ENCODE measurements at places on chromosomes 5 and 9.

GRCh38 chr9:128825923-128826700, 3.5 kb downstream of the SPOUT1 start:
- no peak for DNase-seq

DNA sequence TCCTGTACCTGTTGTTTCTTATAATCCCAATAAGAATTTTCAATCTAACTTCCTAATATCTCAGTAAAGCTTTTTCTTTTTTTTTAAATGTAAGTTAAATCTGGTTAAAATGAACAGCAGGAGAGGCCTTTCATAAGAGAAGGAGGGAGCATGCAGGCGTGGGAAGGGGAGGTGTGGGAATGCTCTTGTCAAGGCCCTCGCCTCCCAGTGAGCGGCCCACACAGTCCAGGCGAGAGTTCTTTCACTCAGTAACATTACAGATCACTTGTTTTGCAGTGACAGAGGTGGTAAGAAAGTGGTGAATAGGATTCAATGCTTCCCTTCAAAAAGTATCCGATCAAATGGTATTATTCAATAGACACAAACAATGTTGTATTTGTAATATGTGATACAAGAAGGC, 125.0 kb downstream of the EPB41L4A start:
- DNase-seq, result no peak

GRCh38 chr9:103900466-103900865, 193.6 kb upstream of the SMC2 start:
- no peak for DNase-seq

DNA sequence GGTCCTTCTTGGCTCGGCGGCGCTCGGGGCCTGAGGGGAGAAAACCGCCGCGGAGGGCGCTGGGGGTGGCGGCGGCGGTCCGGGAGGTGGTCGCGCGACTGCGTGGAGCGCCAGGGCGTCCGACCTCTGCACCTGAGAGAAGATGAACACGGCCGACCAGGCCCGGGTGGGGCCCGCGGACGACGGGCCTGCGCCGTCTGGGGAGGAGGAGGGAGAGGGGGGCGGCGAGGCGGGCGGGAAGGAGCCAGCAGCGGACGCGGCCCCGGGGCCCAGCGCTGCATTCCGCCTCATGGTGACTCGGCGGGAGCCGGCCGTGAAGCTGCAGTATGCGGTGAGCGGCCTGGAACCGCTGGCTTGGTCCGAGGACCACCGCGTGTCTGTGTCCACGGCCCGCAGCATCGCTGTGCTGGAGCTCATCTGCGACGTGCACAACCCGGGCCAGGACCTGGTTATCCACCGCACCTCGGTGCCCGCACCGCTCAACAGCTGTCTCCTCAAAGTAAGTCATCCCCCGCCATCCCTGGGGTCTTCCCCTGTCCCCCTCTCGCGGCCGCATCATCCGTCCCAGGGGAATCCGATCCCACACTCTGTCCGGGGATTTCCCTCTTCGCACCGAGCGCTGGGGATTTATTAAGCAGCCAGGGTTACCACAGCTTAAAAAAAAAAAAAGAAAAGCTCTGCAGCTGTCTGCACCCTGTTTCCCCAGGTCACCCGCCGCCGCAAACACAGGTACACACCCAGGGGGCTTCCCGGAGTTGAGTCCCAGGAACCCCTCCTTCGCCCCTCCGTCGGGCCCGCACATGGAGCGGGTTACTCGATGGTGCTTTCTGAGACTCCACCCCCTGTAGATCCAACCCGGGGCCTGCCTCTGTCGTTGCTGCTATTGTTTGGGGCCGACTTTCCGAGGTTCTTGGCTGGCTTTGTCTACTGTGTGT, at the start of gene GTF3C4:
GTF3C4 (plus strand) TSS at position 8 of the 935 bp plus-strand sequence; CDS start at position 143, 135 bp downstream.
- DNase-seq, result no peak

DNA sequence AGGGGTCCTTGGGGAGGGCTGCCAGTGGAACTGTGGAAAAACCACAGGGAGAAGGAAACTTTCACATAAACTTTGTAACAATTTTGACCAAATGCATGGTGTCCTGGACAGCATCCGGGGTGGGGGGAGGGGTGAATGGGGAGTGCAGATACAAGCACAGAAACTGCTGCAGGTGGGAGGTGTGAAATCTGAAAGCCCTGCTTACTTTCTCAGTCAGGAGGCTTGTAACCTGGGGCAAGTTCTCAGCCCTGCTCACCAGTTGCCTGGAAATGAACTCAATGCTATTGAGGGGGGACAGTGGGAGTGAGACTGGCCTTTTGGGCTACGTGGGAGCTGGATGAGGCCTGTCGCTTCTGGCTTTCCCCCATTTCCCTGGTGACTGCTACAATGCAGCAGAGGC, 694.5 kb upstream of the ZNF608 start:
- DNase-seq, result no peak

GRCh38 chr5:110623874-110624273, 102.6 kb downstream of the TMEM232 start:
- DNase-seq, result no peak

- no peak for DNase-seq
Measured at GRCh38 chr9:131271506-131271931, 4.8 kb downstream of the FAM78A start.

GRCh38 chr5:109614301-109614700, 75.4 kb upstream of the MAN2A1 start:
- DNase-seq, result no peak

GRCh38 chr9:87327575-87328125, 170.0 kb upstream of the DAPK1 start:
- no peak for DNase-seq

DNA sequence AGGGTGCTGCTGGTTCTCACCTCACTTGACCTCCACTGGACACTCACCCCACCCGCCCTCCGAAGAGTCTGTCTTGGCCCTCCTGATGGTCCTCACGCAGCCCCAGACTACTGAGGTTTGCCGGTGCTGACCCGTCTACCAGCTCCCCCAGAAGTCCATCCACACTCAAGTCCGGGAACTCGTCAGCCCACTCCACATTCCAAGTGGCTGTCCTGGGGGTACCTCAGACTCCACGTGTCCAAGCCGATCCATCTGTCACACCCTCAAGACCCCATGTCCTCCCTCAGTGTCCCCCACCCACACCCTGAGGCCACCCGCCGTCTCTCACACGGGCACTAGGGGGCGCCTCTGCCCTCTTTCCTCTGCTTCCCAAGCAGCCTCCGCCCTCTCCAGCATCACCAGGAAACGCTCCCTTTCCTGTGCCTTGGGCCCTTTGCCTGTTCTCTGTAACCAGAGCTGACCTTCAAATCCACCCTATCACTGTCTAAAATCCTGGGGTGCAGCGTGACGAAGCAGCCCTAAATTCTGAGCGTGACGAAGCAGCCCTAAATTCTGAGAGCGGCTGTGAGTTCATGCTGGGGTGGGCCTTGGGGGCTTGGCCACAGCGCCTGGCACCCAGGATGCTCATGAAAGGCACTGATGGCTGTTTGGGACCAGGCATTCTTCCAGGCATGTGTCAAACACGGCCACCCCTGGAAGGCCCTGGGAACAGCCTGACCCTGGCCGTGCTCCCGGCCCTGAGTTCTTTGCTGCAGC, 95.7 kb downstream of the KCNT1 start:
- DNase-seq, result no peak

GRCh38 chr5:65043843-65044359, 275.2 kb downstream of the CWC27 start:
- no peak for DNase-seq

- no peak for DNase-seq
Measured at GRCh38 chr5:120124961-120125360, 339.1 kb upstream of the PRR16 start.

DNA sequence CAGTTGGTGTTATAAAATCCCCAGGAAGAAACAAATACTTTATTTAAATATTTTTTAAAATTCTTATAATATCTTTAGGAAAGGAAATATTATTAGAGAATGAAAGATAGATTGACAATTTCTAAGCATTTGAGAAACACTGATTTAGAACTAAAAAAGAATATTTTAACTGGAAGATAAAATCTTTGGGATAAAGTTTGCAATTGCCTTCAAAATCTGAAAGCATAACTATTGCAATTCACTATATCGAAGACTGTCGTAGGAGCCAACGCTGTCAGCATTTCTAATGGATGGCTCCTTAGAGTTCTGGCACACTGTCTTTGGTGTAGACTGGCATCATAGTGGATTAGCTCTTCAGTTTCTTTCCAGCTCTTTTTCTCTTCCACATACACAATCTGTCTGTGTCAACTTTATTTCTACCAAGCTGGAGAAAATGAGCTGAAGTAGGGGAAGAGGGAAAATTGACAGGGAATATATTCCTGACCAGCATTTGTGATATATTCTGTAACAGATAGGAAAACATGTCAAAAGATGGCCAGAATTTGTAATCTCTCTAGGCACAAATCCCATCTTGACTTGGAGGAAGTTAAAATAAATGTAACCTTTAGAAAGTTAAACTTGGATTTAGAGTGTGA, 1561.4 kb downstream of the MAT2B start:
- DNase-seq, result no peak

GRCh38 chr5:43036409-43036808, 3.7 kb downstream of the ANXA2R start:
- no peak for DNase-seq

DNA sequence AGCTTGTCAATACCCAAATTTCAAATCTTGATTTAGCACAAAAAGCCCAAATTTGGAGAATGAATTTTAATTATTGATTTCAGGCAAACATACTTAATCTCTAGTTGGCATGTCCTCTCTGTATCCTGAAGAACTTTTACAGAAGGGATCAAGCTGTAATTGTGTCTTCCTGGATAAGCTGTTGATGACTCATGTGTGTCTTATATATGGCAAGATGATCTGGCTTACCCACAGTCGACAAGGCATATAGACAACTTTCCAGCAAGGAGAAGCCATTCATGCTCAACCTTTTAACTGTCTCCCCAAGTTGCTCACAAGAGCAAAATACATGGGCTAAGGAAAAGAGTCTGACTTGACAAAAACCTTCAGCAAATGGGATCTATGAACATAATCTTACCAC, 112.5 kb upstream of the SLCO6A1 start:
- DNase-seq, result no peak

GRCh38 chr9:128150594-128151308, 1.5 kb downstream of the LCN2 start:
- DNase-seq, result no peak

- no peak for DNase-seq
Measured at GRCh38 chr5:60325870-60326269, 374.1 kb downstream of the DEPDC1B start.

- no peak for DNase-seq
Measured at GRCh38 chr5:129003232-129003631, 37.9 kb downstream of the SLC27A6 start.

- no peak for DNase-seq
Measured at GRCh38 chr9:28260330-28260729, 687.0 kb upstream of the C9orf72 start.

DNA sequence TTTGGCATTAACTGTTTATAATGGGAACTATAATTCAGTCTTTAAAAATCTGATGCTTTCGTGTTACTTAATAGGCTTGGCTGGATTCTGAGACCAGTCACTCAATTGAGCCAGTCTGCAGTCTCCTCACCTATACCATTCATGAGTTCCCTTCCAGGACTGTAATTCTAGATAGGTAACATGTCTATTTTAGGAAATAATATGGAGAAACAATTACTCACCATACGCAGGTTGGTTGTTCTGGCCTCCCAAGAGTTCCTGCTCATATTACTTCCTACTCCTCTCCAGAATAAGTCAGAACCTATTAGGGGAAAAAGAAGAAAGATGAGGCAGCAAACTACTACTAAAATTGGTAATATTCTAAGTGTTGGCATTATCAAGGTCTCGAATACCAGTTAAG, 4.5 kb upstream of the IARS1 start:
- DNase-seq, result no peak

GRCh38 chr9:127390563-127390962, 6.4 kb upstream of the SLC2A8 start:
- no peak for DNase-seq

GRCh38 chr5:180139731-180140055, 68.1 kb upstream of the RNF130 start:
- no peak for DNase-seq

- DNase-seq, result no peak
Measured at GRCh38 chr5:89534331-89534730, 651.3 kb upstream of the MEF2C start.

All from activated naive CD8-positive, alpha-beta T cell treated with anti-CD3 and anti-CD28 coated beads, Interleukin-2, amount 50 U/mL, for 16 hours (primary cell).